Hindlimb muscle (tissue), 1 donor: ENCODE measurements at places on chromosomes 13 and 19.

GRCh38 chr13:109255141-109255856 lies 531.1 kb downstream of the IRS2 start:
- DNase-seq, result no peak

DNA sequence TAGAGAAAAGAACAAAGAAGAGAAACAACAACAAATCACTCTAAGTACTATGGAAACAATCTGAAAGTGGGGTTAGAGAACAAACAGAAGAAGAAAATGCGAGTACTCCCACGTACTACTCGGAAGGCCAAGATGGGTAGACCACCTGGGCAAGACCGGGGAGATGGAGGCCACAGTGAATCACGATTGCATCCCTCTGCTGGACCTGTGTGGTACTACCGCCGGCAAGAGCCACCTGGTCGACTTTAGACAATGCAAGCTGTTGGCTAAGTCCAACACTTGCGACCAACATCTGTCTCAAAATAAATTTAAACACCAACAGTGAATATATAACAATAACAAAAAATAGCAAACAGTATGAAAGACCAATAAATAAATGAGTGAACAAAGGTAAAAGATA lies 45.5 kb upstream of the ZNF91 start:
- DNase-seq, result no peak

DNA sequence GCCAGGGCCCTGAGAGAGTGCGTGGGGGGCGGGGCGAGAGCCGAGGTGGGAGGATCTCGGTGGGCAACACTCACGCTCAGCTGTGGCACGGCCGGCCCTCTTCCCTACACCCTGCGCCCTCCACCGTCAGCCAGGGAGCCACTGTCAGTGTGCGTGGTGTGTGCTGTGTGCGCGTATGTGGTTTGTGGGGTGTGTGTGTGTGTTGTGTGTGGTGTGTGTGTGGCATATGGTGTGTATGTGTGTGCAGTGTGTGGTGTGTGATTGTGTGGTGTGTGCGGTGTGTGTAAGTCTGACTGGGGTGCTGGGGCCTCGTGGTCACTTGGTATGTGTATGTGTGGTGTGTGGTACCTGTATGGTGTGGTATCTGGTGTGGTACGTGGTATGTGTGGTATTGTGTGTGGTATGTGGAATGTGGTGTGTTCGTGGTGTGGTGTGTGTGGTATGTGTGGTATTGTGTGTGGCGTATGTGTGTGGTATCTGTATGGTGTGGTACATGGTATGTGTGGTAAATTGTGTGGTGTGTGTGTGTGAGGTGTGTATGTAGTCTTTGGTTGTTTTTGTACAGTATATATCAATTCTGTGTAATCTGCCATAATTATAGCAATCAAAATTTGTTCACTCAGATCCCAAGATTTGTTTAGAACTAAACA lies 5.1 kb downstream of the GRK1 start:
- DNase-seq, result no peak

DNA sequence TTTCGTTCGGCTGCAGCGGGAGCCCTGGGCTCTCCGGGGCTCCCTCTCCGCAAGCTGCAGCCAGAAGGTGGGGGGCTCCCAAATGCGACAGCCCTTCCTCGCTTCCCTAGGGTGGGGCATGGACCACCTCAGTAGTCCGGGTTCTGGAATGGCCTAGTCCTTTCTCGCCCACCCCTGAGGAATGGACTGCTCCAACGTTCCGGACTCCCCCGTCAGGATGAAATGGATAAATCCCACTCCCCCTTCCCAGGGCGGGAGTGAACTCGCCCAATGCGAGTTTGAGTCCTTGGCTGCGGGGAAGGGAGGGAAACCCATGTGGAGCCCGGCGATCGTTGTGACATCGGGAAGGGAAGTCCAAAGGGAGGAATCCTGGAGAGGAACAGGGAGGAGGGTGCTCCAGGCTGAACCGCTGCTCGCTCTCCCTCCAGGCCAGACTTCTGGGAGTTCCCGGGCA lies 5.5 kb downstream of the HRC start:
- peak; percentile 90 for DNase-seq

GRCh38 chr13:47081246-47081645 lies 184.4 kb upstream of the HTR2A start:
- DNase-seq, result no peak
